ENCODE measurements at places on chromosomes 1 and 21.
A peak's percentile ranks its signal among the peaks of the same experiment; 100 is the strongest.

DNA sequence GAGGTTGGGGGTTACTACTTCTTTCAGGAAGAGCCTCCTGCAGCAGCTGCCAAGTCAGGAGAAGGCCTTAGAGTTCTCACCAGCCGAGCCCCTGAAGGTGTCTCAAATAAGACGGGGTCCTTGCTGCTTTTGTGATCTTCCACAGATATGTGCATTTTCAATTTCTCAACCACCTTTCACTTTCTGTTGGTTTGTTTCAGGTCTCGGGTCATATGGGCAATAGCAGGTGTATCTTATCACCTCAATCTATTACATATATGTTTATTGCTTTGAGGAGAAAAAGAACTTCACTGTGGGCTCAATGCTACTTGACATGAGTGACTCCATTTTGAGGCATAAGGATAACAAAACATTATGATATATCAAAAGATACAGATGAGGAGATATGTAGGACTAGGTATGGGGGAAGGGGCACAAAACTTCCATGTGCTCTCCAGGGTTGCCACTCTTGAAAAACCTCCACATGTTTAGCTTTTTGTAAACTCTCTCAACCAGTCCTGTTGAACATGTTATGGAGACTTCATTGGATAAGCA is 1171.4 kb upstream of the ADGRL2 start:
- DNase-seq: no peak

DNA sequence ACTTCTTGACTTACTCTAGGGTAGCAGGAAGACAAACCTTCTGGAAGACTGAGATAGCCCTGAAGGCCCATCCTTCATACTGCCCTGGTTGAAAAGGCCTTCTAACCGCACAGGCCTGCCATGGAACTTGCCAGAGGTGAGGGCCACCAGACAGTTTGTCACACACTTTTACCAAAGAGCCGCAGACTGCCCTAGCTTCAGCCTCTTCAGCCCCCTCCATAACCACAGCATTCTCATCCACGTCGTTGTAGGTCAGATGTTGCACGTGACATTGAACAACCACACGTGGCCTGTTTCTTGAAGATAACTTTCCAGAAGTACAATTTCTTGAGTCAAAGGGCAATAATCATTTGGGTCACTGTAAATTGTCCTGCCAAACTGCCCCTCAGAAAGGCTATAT is 18.9 kb downstream of the ZNF362 start:
- DNase-seq: peak; percentile 64

DNA sequence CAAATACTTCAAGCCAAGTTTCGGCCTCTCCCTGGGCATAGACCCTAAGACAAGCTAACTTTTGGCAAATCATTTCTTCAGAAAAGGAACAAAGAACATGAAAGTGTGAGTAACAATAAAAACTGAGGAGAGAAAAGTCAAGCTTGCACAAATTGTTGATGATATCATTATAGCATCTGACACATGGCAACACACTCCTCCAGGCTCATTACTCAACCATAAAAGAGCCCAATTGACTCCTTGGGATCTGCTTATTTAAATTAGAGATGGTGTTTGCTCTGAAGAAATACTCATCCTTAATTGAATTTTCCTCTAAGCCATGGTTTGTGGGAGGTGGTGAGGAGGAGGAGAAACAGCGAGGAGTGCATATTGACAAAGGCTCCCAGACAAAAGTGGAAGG is 54.5 kb downstream of the TNFSF4 start:
- no peak for DNase-seq

- no peak for DNase-seq
Observed at GRCh38 chr1:54403808-54404261, 2.4 kb downstream of the SSBP3 start.

DNA sequence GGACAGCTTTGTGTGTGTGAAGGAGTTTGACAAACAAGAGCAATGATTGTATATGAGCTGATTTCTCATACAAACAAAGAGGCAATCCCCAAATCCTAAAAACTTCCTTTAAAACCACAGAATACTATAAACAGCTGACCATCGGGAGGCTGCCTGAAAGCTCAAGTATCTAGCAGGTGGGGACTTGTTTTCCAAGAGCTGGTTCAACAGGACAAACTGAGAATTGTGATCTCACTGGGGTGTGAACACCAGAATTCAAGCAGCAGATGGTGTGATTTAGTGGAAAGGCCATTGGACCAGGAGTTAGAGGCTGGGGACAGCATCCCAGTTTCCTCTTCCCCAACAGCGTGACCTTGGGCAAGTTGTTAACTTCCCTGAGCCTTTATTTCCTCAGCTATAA is 13.9 kb downstream of the LMX1A start:
- no peak for DNase-seq

DNA sequence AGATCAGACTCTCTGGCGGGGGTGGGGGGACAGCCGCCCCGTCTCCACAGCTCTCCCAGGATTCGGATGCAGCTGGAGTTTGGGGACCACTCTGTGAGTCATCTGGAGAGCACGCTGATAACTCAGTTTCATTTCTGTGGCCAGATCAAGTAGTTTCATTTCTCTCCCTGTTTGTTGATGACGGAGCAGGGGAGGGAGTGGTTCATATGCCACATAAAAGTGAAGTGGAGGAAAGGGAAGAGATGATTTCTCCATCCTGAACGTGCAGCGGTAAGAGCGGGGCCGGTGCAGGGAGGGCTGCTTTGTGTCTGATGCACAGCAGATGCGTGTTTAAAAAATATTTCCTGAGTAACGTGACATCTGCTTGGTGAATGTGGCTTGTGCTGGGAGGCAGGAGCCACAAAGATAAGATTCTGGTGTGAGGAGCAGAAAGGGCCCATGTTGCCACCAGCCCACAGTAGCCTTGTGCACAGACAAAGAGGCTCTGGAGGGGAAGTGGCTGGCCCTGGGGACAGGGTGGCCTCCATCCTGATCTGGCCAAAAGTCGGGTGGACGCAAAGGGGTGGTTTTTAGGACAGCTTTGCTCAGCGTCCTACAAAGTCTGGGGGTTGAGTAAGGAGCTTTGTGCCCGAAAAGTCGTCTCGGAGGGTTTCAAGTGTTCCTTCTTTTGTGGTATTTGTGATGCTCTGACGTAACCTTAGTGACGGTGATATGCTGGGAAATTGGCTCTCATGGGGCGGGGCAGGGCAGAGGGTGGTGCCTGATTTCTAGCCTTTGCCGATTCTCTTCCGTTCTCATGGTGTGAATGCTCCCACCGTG is at the start of gene MX2:
Gene MX2 (plus strand): TSS at position 242 of the 819 bp plus-strand sequence. CDS start 14,880 bp downstream, outside the sequence.
- peak; percentile 99 for DNase-seq

- no peak for DNase-seq
Observed at GRCh38 chr1:235881930-235882700, 15.4 kb upstream of the LYST start.

Data from common myeloid progenitor, CD34-positive (primary cell).